ENCODE measurements at places on chromosomes 6 and 20.

GRCh38 chr6:170305805-170306323 lies 694 bp upstream of the FAM120B start:
- DNase-seq = no peak

- no peak for DNase-seq
Measured at GRCh38 chr6:151341476-151342195, 49.7 kb downstream of the ZBTB2 start.

- DNase-seq = no peak
Measured at GRCh38 chr20:51171141-51171540, 148.2 kb upstream of the KCNG1 start.

DNA sequence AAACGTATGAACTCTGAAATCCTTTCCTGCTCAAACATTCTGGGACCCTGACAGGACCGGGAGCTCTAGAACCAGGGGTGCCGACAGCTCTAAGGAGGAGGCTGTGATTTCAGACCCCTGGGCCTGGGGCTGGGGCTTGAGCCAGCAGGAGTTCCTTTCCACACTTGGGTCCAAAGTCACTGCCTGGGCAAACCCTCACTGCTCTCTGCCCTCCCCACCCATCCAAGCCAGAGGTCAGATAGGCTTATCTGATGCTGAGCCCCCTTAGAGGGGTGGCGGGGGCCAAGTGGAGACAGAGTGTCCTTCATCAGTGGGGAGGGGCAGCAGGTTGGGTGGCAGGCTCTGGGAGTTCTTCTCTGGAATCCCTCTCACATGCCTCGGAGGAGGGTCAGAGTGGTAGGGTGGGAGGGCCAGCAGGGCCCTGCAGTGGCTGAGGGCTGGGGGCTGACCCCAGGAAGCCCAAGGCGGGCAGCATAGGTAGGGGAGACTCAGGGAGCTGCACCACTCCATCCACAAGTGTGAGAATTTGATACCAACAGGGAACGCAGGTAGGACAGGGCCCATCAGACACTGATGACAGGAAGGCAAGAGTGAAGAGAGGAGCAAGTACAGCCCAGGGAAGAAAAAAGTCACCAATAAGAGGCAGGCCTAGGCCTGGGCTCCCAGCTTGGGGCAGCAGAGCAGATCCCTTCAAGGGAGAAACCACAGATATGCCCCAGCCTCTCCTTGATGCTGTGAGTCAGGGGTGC lies 121.0 kb downstream of the MRPL14 start:
- no peak for DNase-seq

DNA sequence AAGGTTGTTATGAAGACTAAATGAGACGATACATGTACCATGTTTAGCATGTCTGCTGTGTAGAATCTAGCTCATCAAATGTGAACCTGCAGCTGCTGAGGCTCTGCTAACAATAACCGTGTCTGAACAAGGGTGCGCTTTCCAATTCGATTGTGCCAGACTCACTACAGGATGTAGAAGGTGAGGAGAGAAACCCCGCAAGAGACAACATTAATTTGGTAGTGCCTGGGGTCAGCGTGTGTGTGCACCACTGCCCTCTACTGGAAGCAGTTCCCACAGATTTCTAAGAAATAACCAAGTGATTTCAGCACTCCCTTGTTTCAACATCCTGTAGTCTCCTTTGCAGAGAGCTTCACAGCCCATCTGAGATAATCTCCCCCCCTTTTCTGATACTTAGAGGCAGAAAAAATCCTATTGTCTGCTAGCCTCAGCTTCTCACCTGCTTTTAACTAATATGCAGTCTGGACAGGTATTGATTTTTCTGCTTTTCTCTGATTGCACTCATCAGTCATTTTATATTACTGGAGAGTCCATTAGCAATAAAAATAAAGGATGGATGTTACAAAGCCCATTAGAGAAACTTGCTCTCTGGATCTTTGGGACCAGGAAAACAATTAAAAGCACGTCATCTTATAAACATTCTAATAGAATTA lies 96.7 kb upstream of the BACH2 start:
- DNase-seq = peak; percentile 69

- DNase-seq = peak; percentile 50
Measured at GRCh38 chr20:54205450-54205849, 2.4 kb upstream of the PFDN4 start.

DNA sequence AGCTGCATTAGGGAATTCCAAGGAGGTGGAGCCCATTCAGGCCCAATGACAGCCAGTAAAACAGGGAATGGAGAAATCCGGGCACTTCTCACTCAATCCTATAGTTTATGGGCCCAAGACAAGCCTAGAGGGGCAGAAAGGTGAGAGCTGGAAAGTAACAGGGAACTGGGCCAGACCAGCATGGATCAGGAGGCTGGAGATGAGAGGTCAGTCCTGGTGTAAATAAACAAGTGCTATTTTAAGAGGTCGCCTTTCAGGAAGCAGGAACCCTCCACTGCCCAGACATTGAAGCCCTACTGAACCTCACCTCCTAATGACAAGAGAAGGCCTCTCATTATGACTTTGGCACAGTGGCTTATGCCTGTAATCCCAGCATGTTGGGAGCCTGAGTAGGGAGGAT lies 57.2 kb upstream of the TGM3 start:
- DNase-seq = no peak

DNA sequence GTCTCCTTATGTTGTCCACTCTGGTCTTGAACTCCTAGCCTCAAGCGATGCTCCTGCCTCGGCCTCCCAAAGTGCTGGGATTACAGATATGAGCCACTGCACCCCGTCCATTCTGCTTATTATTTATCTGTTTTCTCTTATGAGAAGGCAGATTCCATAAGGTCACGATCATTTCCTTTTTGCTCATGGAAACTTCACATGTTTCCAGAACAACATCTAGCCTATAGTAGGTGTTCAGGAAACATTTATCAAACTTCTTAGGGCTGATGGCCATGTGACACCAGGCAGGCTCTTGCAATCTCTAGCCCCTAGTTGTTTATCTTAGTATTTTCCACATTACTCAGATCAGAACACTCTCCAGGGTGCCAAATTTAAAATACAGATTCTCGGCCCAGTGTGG lies 61.2 kb downstream of the ZFP64 start:
- DNase-seq = no peak

DNA sequence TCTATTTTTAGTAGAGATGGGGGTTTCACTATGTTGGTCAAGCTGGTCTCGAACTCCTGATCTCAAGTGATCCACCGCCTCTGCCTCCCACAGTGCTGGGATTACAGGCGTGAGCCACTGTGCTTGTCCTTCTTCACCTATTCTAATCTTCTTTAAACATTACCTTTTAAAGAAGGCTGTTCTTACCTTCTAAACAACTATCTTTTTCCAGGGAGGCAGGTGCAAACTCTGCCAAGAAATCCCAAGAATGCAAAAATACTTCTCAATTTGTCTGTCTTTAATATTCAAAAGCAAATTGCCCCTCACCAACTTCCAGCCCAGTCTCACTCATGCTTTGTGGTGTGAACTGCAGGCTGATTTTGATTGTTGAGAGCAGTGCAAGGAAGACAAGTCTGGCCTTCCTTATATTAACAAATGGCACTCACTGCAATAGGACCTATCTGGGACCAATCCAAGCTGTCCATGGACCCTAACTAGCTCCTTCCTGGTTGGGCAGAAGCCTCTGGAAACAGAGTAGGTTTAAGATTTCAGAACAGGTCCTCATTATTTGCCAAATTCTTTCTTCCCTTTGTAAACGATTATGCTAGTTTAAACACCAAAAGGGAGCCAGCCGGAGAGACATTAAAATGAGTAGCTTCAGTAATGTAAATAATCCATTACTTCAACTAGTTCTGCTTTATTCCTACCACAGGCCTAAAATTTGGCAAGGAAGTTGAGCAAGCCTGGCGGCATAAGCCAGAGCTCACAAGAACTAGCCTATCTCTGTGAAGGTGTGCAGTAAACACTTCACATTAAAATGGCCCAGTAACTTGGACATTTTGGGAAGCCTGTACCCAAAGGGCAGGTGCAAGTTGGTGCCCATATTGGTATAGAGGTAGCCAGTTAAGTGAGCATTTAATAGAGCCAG lies 1.6 kb downstream of the SCAND1 start:
- DNase-seq = peak; percentile 81

DNA sequence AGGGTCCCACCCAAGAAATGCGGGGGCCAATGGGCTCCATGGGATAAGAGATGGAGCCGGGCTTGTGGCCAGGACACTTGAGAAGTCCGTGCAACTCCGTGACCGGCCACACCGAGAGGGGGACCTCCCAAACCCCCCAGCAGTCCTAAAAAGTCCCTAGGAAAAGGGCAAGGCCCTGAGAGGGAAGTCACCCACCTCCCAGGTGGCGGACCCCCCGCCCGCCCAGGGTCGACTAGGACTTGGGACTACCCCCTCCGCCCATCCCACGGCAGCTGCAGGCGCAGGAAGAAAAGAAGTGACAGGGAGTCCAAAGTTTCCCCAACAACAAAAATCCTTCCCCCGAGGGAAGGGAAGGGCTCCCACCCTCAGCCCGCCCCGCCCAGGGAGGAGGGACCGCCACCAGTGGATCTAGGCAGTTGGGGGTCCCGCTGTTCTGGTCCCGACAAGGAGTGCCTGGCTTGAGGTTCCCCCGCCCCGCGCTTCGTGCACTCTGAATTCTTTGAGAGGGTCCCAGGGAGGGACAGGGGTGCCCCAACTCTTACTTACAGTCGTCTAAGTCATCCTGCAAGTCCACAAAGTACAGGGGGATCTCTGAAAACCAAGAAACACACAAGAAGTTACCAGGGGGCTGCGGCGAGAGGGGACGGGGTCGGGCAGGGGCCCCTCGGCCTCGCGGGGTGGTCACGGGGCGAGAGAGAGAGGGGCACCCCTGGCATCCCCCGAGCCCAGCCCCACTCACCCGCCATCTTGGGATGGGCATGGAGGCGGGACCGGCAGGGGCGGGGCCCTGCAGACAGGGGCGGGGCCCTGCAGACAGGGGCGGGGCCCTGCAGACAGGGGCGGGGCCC lies 611 bp upstream of the RAB22A start:
- peak; percentile 59 for DNase-seq

- DNase-seq = no peak
Measured at GRCh38 chr20:44442298-44443070, 33.2 kb upstream of the TTPAL start.

- DNase-seq = no peak
Measured at GRCh38 chr20:50930976-50931305, 296 bp downstream of the ADNP start.

GRCh38 chr6:75673884-75674283 lies 72.2 kb downstream of the SENP6 start:
- DNase-seq = no peak

DNA sequence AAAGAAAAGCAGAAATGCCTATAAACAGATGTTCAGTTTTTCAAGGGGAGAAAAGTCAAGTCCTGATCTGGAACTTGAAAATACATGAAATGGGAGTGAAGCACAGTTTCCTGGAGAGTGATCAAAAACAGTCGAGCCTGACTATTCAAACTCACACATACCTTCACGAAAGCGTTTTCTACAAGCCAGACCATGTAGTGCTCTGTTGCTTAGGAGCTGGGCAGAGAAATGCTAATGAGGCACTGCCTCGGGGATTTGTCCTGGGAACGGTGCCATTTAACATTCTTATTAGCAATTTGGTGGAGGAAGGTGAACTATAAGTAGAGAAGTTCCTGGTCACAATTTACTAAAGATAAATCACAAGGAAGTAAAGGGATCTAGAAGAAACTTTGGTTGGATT lies 5.9 kb downstream of the NHSL1 start:
- no peak for DNase-seq

GRCh38 chr6:37576336-37576737 lies 76.6 kb upstream of the CCDC167 start:
- DNase-seq = no peak

- no peak for DNase-seq
Measured at GRCh38 chr6:157570752-157571151, 189.8 kb downstream of the ZDHHC14 start.

- DNase-seq = peak; percentile 97
Measured at GRCh38 chr20:3820048-3820900, at the start of gene AP5S1. Gene AP5S1, plus strand, starts transcription at chr20:3820547. Its CDS starts 1,571 bp downstream, at chr20:3822118.

- DNase-seq = no peak
Measured at GRCh38 chr20:36320261-36320897, 14.2 kb downstream of the DLGAP4 start.

GRCh38 chr6:106422534-106422933 lies 62.0 kb downstream of the CRYBG1 start:
- no peak for DNase-seq

GRCh38 chr6:137432054-137432611 lies 62.1 kb downstream of the OLIG3 start:
- DNase-seq = no peak

- DNase-seq = no peak
Measured at GRCh38 chr6:45541934-45542333, 164.2 kb upstream of the SUPT3H start.

DNA sequence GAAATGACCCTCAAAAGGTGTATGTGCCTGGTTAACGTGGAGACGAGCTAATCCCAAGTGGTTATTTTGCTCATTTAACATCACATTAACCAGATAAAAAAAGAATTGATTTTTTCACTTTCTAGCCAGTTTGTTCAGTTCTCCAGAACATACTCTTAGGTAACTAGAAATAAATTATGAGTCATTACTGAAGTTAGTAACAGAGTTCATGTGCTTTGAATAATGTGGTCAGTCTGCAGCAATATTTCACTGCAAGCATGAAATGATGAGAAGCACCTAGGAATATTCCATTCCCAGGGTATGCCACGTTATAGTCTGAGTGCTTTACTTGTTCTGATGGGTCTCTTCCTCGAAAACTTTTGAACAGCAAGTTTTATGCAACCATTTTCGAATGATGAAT lies 138.3 kb upstream of the INSM1 start:
- DNase-seq = no peak

- no peak for DNase-seq
Measured at GRCh38 chr6:149696901-149697300, 21.0 kb downstream of the LATS1 start.

GRCh38 chr6:159212525-159213280 lies 43.5 kb downstream of the FNDC1 start:
- no peak for DNase-seq

GRCh38 chr6:140653972-140654371 lies 1279.5 kb upstream of the CITED2 start:
- DNase-seq = no peak

DNA sequence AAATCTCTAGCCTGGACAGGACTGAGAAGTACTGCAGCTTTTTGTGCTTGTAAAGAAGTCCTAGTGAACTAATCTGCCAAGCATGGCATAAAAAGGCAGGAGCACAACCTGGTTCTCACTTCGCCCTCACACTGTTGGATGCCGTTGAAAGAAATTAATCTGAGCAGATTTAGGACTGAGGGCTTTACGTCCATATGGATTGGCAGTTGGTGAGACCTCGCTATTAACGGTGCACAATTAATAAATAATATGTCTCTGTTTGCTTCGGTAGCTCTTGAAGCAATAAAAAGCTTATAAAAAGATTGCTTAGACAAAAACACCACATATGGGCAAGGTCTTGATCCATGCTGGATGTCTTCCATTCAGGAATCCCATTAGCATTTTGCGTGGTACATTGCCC lies 185.6 kb upstream of the EPHA7 start:
- DNase-seq = no peak

DNA sequence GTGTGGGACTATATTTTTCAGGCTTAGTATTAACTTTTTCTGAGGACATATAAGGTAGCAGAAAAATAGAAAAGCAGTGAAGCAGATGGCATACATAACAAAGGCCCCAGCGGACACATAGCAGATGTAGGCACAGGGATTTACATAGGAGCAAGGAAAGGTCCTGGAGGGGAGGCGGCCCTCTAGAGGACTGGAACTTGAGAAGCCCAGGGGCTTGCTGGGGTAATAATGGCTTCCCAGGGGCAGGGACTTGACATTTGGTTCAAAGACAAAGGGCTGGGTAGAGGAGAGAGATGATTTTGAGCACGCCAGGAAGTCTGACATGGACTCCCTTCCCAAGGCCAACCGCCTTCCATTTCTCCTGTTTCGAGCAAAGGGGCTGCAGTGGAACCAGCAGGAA lies 31.7 kb upstream of the OSTM1 start:
- DNase-seq = no peak

GRCh38 chr6:41033776-41034175 lies 5.2 kb downstream of the UNC5CL start:
- DNase-seq = no peak
